Cortex of kidney (tissue), 1 donor: ENCODE measurements at places on chromosomes 4 and X.

GRCh38 chr4:17966312-17966711 is 55.2 kb downstream of the LCORL start:
- DNase-seq = no peak

DNA sequence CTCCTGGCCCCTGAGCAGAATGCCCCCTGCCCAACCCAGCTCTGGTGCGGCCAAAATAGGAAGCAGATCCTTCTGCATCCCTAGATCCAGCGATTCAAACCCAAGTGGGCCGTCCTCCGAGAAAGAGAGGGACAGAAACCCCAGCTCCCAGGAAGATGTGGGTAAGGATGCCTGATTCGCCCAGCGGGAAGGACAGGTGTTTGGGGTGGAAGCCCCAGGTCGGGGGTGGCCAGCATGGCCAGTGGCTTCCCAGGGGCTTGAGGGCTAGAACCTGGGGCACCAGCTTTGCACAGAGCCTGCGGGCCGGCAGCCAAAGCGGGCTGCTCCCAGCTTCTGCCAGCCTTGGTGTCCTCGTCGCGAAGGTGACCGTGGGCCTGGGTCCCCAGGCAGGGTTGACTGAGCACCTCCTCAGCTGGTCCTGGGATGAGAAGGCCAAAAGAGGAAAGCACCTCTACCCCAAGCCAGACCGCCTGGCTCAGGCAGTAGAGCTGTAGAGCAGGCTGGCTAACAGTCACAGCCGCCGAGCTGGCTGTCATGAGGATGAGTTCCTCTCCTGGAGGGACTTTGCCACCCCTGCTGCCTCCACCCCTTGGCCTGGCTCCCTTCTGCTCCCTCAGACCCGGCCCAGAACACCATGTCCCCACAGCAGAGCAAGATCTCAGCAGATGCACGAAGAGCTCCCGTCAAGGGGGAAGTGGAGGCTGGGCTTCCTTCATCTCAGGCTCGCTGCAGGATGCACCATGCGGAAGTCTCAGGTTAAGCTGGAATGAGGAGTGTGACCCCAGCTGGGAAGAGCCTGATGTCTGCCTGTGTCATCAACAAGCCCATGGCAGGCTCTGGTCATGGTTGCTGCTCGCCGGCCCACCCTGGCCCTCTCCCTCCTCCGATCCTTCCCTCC is 59.9 kb downstream of the CPZ start:
- no peak for DNase-seq

DNA sequence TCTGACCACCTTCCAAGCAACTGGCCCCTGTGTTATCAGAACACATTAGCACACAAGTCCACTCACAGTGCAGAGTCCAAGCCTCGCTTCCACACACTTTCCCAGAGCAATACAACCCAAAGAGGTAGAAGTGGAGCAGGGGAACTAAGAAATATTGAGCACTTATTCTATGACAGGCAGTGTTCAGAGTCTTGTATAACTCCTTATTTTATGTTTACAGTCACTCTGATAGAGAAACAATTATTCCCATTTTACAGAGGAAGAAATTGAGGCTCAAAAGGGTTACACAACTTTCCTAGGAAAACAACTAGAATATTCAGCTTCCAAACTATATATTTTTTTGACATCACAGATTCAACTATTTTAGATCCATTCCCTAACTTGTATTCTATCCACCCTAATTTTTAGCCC is 18.3 kb upstream of the TMEM154 start:
- no peak for DNase-seq

DNA sequence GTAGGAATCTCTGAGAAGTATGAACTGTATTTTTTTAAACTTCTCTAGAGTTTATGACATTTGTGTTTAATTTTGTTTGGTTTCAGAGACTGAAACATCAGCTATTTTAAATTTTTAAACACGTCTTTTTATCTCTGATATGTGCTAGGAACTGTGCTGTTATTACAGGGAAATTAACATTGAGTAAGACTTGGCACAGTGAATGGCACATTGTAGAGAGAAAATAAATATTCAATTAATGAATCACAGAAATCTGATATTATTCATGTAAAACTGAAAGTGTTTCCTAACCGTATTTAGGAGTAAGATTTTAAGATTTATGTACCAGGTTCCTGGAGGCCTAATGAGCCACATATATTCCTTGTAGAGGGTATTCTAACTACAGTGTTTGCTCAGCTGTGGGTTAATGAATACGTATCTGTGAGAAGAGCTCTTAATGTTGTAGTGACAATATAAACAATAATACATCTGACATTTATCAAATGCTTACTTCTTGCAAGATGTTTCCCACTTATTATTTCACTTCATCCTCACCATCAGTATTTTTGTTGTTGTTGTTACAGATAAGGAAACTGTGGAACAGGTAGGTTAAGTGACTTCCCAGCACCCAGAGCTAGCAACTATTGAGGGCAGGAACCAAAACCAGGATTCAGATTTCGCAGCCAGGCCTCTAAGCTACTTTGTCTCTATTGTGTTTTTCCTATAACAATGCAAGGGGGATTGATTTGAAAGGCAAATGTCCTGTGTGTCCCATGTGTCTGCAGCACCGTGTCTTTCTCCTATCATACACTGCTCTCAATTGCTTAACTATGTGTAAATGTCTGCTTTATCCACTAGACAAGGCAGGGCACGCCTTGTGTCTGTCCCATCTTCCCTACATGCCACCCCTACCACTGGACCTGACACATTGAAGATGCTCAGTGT is 121.1 kb upstream of the FAM9C start:
- no peak for DNase-seq

DNA sequence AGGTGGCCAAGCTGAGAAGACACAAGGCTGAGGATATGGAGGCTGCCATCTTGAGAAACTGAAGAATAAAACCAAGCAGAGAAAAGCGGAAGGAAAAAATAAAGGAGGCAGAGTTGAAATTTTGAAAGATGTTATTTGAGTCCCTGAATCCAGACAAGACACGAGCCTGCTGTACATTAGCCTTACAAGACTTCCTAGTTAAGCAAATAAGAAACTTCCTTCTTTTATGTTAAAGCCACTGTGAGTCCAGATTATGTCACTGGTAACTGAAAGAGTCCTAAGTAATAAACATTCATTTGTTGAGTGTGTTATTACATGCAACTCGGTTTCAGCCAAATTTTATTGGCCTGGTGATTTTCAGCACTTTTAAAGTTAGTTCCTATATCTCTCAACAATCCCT is 30.4 kb downstream of the DRD5 start:
- no peak for DNase-seq

- no peak for DNase-seq
These were observed 43.8 kb downstream of the PJA1 start for GRCh38 chrX:69121321-69122000.

- DNase-seq = no peak
These were observed 42.9 kb downstream of the FAT4 start for GRCh38 chr4:125357675-125358074.

DNA sequence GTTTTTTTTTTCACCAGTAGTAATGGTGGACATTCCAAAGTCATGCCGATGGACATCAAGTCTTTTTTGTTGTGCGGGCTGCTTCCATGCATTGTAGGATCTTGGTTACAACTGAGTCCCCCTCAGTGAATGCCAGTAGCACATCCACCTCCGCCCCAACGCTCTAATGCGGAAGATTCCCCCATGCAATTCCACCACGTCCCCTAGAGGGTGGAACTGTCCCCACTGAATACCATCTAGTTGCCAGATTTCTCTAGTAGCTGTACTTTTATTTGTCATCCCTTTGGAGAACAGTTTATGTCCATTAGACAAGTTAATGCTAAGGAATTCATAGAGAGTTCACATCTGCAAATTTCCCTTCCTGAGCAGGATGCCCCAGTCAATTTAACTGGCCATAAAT is 6.7 kb downstream of the SHISA3 start:
- no peak for DNase-seq

DNA sequence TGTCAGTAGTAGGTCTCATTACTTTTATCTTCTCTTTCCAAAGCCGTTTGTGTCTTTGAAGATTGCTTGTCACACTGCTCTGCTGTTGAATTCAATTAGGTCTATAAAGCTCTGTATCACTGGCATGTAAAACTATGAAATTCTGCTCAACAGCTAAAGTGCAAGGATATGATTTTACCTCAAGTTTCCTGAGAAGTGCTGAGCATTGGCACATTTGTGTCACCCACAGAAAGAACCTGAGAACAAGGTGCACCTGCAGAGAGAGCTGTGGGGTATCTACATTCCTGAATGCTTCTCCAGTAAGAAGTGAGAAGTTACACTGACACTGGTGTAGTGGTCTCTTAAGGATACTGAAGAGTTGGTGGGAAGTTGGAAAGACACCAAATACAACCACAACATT is 274.0 kb downstream of the INPP4B start:
- no peak for DNase-seq

DNA sequence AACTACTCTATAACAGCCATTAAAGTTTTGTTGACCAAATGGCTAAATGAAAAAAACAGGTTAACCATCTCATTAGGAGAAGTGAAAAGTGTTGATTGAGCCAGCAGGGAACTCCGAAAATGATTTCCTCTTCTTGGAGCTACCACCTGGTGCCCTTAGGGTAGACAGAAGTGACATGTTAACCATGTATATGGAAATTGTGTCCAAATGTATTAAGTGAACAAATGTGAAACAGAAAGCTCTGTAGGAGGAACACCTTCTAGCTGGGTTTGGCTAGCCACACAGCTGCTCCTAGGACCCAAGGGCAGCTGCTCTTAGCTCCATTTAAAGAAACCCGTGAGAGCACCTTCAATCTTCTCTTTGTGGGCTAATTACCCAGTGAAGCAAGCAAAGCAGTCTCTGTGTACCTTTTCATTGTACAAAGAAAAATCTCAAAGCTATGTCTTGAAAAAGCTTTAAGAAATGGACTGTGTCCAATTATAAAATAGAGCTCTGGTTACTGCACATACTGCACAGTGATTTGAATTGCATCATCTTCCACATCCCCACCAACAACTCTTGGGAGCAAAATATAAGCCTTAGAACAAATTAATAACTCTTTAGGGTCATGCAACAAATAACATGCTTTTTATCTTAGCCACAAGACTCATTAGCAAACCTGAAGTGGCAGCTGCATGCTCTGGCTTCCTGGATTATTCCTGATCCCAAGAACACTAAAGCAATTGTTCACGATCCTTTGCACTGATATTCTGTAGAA is 59.2 kb upstream of the PARM1 start:
- no peak for DNase-seq

- no peak for DNase-seq
These were observed 116.9 kb downstream of the EFNB1 start for GRCh38 chrX:68945603-68946228.

- DNase-seq = no peak
These were observed 52.3 kb downstream of the SEPSECS start for GRCh38 chr4:25107827-25108516.

- no peak for DNase-seq
These were observed 68.5 kb downstream of the ATP10D start for GRCh38 chr4:47553329-47554125.

DNA sequence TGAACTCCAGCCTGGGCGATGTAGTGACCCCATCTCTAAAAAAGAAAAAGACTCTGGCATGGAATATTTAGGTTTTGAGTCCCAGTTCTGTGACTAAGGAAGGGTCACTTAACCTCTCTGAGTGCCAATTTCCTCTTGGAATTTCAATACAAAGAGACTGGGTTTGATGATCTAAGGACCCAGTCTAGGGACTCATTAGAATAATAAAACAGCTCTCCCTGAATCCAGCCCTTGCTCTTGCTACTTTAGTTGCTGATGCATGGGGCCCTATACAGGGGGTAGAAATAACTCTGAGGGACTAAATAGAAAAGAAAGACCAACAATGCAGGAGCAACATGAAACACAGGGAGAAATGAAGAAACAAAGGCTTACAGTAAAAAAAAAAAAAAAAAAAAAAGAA is 12.6 kb downstream of the C4orf54 start:
- DNase-seq = no peak

DNA sequence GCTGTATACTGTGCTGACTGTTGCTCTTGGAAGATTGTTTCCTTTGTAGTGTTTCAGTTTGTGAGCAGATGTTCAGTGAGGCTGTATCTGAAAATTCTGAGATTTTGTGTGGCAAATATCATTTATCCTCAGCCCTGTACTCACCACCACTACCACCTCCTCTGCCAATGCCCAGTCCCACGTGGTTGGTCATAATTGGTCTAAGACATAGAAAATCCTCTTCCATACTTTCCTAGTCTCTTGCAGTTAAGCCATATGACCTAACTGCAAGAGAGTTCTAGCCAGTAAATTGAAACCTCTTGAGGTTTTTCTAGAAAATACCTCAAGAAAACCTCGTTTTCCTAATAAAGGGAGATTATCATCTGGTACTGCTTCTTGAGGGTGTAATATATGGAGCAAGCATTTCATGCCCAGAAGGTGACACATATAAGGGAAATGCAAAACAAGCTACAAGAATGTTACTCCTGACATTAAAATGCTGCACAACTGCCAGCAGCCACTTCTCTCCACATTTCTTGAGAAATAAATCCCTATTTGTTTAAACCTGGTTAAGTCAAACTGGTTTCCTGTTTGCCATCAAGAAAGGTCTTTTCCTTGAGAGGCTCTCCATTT is 32.8 kb downstream of the ABCE1 start:
- no peak for DNase-seq

DNA sequence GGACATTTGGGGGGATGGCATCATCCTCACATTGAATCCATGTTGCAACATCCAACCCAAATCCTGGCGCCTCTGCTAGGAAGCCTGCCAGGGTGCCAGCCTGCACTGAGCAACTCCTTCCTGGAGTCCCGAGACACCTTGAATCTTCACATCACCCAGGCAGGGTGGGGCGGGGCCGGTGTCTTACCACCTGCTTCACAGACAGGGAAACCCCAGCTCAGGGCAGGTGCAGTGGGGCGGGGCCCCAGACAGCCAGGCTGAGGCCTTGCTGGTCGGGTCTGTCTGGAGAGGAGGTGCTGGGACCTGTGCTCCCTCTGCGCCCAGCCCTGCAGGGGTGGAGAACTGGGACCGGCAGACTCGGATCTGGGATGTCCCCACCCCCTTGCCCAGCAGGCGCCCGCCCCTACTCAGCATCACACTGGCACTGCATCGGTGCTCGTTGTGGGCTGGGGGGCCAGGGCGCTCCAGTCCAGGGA is 31.5 kb upstream of the HTRA3 start:
- DNase-seq = no peak

DNA sequence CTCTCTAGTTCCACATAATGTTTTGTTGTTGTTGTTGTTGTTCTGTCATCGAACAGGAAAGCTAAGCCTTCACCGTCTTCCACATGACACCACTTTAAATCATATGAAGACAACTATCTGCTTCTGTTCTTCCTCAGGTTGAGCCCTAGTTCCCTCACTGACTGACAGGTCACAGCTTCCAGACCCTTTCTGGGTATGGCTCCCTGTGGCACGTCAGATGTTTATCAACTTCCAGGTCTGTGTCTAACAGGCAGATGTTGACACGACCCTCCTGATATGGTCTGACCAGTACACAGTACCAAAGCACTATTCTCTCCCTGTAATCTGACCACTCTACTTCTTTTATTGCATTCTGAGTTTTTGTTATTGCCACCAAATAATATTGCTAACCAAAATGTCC is 51.4 kb downstream of the PRDM5 start:
- DNase-seq = no peak

DNA sequence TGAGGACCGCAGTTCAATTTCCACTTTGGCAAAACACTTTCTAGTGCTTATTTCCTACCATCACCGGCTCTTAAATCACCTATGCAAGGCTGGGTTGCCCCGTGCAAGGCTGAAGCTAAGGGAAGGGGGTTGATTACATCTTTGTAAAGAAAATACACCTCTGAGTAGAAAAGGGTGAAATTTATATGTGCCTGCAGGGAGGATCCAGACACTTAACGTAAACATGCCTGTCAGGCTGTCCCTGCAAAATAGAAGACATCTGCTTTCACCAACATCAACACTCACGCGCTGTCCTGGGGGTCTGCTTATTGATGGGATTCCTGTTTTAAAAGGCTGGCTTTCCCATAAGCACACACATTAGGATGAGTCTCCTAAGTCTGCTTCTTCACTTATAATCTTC is 92.0 kb downstream of the PRKX start:
- DNase-seq = no peak

- no peak for DNase-seq
These were observed 153.8 kb downstream of the SPATA18 start for GRCh38 chr4:52204921-52205320.
